ENCODE measurements at places on chromosomes 2 and 18.

GRCh38 chr2:26008851-26009566 lies 24.9 kb upstream of the RAB10 start:
- peak; percentile 99 for DNase-seq

- DNase-seq, result no peak
Measured at GRCh38 chr2:137115081-137115794, 349.9 kb downstream of the THSD7B start.

DNA sequence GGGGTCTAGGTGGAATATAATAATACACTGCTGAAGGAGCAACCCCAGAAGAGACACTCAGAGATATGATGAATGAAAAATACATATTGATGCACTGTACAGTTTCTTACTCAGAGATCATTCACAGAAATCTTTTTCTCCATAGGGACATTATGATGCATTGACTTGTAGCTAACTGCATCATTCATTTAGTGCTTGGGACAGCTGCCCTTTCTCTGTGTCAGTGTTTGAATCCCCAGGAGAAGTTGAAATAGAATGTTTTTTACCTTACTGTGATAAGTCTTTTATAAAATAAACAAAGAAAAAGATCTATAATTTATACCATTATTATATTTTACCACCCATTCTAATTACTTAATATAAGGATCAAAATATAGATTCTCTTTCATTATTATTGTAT lies 91.7 kb upstream of the DSEL start:
- no peak for DNase-seq

DNA sequence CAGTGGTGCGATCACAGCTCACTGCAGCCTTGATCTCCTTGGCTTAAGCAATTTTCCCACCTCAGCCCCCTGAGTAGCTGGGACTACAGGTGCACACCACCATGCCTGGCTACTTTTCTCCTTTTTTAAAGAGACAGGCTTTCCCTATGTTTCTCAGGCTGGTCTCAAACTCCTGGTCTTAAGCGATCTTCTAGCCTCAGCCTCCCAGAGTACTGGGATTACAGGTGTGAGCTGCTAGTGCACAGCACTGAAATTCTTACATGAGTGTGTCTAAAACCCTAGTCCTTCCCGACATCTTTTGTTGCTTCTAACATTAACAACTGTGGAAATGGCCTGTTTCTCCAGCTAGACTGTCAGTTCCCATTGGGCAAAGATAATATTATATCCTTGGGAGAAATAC lies 2.9 kb downstream of the UGP2 start:
- DNase-seq, result no peak

DNA sequence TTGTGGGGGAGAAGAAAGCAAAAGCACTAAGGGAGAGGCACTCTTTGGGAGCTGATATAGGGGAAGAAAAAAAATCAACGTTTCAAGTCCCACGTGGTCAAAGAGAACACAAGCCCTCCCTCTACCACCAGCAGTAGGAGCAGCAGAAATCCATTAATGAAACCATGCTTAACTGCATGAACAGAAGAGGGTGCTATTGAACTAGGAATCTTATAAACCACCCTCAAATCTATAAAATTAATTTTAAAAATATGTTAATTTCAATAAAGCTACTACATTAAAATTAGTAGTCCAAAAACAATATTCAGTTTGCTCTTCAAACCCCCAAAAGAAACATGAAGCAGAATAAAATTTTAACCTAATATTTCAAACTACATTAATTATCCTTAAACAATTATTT lies 147.8 kb downstream of the TMEM18 start:
- DNase-seq, result peak; percentile 50

DNA sequence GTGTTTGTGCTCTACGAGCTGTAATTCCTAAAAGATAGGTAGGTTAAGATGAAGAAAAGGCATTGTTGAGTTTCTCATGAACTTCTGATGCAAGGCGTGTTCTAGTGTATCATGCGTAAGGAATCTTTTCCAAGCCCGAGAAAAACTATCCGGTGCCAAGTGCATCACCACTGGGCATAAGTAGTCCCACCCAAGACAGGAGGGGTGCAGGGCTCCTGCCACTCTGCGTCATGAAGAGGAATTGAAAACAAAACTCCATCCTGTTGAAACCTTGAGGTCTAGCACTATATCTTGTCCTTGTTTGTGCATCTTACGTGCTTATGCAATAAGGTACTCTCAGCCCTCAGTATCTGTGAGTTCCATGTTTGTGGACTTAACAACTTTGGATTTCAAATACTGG lies 45.7 kb downstream of the RAB31 start:
- DNase-seq, result peak; percentile 96

DNA sequence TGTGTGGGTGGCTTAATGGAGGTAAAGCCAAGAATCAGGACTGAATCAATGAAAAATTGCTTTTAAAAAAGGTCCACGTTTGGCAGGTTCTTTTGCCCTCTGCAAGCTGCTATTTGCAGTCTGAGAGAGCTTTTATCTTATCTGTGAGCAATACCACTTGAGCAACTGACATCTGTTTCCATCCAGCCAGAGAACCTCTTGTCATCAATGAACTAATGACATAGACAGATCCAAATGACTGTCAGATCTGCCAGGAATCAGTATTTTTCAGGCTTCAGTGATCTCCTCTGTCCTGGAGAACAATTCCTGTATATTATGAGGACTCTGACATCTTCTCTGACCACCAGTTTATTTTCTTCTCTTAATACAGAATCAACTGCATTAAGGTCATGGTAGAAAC lies 608.1 kb downstream of the LRP1B start:
- no peak for DNase-seq

DNA sequence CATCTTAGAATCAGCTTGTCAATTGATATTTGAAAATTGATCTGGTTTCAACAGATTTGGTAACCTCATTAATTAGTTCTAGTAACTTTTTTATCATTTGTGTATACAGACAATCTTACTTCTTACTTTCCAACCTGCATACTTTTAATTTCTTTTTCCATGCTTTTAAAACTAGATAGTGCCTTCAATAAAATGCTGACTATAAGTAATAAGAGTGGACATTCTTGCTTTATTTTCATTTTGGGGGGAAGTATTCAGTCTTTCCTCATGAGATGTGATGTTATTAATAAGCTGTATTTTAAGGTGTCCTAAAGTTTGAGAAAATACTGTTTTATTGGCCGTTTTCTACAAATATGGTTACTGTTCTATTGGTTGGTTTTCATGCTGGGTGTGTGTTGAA lies 109.1 kb downstream of the KCNH7 start:
- DNase-seq, result no peak

- no peak for DNase-seq
Measured at GRCh38 chr2:59312967-59313940, 1072.1 kb upstream of the FANCL start.

DNA sequence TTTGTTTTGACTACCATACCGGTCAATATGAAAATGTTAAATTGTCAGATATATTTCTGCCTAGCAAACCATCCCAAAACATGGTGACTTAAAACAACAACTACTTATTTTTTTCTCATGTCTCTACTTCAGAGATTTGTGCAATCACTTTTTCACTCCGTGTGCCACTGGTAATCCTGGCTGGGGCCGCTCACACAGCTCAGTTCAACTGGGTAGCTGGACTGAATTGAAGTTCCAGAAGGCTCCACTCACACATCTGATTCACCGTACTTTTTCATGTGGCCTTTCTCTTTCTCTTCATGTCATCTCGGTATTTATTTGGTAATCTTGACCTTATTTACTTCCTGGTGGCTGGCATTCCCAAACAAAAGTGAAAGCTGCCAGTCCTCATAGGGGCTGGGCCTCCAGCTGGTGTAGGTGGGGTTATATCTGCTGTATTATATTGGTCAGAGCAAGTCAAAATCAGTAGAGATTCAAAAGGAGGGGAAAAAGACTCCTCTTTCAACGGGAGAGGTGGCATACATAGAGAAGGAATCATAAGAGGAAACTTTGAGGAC lies 513.9 kb upstream of the NXPH2 start:
- DNase-seq, result no peak

- DNase-seq, result no peak
Measured at GRCh38 chr2:176518823-176519222, 249.6 kb downstream of the MTX2 start.

- no peak for DNase-seq
Measured at GRCh38 chr2:47483191-47483590, 80.2 kb downstream of the MSH2 start.

DNA sequence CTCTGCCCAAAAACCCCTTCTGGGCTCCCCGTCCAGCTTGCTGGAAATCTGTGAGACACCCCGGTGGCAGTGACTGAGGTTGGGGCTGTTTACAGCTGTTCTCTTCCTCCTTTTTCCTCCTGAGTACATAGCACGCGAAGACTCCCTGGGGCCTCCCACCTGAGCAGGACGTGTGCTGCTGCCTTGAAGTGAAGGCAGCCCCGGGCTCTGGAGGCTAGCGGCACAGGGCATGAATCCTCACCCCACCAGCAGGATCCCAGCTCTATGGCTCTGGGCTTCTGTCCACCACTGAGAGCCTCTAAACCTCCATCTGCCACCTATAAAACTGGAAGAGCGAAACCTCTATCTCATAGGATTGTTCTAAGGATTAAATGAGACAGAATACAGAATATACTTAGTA lies 182.5 kb downstream of the TMEM163 start:
- no peak for DNase-seq

GRCh38 chr2:27042985-27043634 lies 8.4 kb upstream of the AGBL5 start:
- no peak for DNase-seq

GRCh38 chr2:140808820-140809219 lies 1322.0 kb downstream of the LRP1B start:
- no peak for DNase-seq

DNA sequence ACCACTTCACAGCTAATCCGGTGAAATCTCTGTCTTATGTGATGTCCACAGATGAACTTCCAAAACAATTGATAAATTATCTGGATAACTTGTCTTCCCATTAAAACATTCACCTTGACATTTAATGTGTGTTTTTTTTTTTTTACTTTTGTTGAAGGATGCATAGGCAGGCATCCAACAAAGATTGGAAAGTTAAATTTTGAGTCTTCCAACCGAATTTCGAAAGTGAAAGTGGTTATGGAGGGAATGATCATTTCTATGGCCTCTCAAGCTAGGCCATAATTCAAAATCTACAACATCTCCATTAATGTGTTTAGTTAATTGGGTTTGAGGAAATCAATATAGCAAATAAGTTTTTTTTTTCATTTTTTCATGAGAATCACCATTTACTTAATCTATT lies 1495.5 kb upstream of the ACVR2A start:
- no peak for DNase-seq

GRCh38 chr2:73177645-73178255 lies 24.6 kb upstream of the NOTO start:
- DNase-seq, result peak; percentile 12

DNA sequence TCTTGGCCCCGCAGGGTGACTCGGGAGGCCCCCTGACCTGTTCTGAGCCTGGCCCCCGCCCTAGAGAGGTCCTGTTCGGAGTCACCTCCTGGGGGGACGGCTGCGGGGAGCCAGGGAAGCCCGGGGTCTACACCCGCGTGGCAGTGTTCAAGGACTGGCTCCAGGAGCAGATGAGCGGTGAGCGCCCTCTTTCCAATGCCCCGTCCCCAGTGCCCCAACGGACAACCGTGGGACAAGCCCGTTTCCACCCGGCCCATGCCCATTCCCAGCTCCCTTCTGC lies 2.6 kb upstream of the CHRND start:
- no peak for DNase-seq

GRCh38 chr2:64646007-64646880 lies 7.5 kb downstream of the SERTAD2 start:
- DNase-seq, result peak; percentile 81

DNA sequence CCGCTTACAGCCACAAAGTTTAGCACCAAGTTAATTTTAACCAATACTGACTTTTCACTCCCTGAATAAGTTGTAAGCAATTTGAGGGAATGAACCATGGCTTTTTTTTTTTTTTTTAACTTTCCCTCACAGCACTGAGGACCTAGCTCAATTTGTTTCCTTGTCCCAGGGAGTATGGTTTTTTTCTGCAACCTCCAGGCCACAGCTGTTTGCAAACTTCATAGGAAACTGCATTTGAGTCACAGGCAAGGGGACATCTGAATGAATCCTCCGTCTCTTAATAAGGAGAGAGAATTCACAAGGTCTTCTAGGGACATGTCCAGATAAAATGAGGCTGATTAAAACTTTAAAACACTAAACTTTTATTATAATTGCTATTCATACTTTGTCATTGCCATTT lies 181.5 kb downstream of the GFPT1 start:
- no peak for DNase-seq

GRCh38 chr2:142967060-142967459 lies 89.6 kb downstream of the KYNU start:
- DNase-seq, result no peak

DNA sequence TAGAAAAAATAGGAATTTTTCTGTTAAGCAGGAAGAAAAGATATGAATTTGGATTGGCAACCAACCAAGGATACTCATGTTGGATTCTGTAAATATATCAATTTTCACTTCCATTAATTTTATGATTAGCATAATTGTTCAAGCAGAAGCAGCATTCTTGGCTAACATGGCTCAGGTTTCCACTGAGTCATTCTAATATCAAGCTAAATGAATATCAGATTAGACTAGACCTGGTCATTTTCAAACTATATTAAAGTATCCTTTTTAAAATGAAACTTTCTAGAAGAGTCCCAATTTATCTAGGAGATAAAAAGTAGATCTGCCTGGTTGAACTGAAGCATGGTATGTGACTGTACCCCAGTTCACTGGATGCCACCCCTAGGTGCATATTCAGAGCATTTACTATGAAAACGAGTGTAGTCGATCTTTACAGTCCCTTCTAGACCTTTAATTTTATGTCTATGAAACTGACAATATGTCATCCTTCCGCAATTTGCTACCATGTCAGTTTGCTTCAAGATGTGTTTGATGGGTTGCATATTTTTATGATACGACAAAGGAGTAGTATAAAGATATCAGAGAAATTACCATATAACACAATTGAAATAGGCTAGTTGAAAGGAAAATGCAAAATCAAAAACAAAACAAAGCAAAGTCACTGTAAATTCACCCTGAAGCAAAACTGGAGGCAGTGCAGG lies 704.9 kb downstream of the ERBB4 start:
- no peak for DNase-seq
